ENCODE measurements at places on chromosomes 4 and X.

DNA sequence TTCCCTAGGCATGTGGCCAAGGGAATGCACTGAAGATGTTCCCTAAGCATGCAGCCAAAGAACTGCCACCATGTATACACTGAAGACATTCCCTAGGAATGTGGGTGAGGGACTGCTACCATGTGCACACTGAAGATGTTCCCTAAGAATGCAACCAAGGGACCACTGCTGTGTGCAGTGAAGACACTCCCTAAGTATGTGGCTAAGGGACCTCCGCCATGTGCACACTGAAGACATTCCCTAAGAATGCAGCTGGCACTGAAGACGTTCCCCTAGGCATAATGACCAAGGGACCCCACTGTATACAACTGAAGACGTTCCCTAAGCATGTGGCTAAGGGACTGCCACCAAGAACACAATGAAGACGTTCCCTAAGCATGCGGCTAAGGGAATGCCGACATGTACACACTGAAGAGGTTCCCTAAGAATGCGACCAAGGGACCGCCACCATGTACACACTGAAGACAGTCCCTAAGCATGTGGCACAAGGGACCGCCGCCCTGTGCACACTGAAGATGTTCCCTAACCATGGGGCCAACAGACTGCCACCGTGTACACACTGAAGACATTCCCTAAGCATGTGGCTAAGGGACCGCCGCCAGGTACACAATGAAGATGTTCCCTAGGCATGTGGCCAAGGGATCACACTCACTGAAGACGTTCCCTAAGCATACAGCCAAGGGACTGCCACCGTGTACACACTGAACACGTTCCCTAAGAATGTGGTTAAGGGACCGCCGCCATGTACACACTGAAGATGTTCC, 25.6 kb downstream of the DHRSX start:
- no peak for DNase-seq

GRCh38 chr4:21517126-21517859, 431.3 kb downstream of the KCNIP4 start:
- DNase-seq = no peak

DNA sequence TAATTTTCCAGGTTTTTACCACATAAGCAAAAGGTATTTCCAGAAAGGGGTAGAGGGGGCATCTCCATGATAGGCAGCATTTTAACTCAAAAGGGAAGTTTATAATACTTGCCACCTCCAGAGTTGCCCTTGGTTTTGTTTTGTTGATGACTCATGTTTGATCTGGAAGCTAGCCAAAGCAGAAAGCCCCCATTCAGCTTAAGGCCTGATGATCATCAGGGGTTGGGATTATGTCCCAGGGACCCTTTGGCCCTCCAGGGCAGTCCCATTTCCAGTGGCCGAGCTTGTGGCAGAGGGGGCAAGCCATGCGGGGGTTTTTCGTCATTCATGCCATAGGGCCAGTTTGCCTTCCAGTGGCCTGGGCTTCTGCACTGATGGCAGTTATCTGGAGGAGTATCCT, 143.0 kb upstream of the PLAC1 start:
- DNase-seq = no peak

- DNase-seq = no peak
Observed at GRCh38 chr4:65393078-65393477, 277.2 kb downstream of the EPHA5 start.

DNA sequence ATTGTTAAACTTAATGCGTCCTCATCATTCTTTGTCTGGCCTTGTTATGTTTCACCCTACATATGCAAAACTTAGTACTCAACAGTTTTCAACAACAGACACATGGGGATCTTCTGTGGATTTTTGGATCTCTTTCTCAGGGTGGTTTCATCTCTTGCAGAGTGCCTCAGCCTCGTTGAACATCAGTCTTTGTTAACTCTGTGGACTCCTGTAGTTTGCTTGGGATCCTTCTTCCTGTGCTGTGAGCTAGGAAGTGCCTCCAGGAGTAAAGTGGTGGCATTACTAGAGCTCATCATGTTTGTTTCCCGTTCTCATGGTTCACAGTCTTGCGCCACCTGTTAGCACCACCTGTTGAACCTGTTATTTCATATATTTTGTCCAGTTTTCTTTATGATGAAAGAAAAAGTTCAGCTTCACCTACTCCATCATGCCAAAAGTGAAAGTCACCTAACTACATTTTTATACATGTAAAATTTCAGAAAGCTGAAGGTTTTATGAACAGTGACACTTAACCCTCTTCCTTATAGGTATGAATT, 27.5 kb upstream of the NDUFC1 start:
- no peak for DNase-seq

GRCh38 chr4:7974425-7974824, 34.8 kb upstream of the AFAP1 start:
- no peak for DNase-seq

DNA sequence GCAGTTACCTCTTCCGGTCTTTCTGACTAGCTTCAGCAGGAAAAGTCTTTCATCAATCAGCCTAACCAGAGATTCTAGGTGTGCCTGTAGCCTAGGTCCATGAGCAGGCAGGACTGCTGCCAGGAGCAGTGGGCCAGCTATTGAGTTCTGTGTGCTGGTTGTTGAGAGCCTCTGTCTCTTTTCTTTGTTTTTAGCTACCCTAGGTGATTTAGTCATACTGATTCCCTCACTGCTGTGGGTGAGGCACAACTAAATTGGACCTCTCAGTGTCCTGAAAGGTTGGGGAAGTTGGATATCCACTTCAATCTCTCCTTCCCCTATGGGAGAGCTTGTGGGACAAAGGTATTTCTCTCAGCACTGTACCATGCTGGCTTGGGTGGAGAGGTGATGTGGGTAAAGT, 354.9 kb downstream of the GPAT3 start:
- no peak for DNase-seq

GRCh38 chr4:124530464-124531077, 182.0 kb downstream of the ANKRD50 start:
- DNase-seq = no peak

GRCh38 chr4:110869862-110870572, 247.1 kb upstream of the PITX2 start:
- DNase-seq = no peak

- no peak for DNase-seq
Observed at GRCh38 chr4:94934201-94934600, 176.4 kb downstream of the BMPR1B start.

DNA sequence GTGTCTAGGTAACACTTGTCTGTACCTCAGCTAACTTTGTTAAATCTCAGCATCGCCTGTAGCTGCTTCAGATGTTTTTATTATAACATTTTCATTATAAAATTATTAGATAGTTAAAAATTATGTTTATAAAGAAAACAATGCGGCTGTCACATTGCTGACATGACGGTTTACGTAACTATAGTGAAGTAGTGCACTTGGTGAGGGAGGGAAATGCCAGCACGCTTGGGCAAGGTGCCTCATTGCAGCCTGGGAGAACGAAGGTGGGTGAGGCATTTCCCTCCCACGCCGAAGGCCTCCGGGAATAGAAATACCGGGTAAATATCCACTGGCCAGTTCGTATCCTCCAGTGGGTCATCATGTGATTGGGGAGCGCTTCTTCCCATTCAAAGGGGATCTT, 15.9 kb downstream of the TMEM187 start:
- no peak for DNase-seq

DNA sequence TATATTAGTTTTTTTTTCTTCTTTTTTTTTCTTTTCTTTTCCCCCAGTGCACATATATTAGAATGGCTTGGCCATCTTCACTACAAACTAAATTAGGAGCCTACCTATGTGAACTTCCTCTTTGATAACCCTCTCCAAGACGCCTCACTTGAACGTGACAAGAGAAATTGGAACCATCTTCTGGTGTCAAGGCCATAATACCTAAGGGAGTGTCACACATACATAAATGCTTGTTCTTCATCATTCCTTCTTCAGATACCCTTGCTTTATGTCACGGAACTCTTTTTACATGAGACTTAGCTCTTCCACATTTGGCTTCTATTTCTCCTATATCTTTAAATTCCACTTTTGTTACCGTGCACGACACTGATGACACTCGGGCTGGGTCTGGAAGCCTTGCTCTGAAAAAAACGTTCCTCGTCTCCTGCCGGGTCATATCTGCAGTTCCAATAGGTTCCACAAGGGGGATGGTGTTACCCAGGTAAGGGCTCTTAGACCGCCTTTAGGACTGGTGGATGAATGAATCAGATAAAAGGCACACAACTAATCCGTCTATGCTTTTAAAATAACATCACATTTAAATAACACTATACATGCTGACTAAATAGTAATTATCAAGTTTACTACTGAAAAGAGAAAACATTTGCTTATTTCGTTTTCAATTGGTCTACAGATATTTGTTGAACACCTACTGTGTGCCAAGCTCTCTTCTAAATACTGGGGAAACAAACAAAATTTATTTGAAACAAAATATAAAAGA, 19.9 kb downstream of the DGAT2L6 start:
- no peak for DNase-seq

DNA sequence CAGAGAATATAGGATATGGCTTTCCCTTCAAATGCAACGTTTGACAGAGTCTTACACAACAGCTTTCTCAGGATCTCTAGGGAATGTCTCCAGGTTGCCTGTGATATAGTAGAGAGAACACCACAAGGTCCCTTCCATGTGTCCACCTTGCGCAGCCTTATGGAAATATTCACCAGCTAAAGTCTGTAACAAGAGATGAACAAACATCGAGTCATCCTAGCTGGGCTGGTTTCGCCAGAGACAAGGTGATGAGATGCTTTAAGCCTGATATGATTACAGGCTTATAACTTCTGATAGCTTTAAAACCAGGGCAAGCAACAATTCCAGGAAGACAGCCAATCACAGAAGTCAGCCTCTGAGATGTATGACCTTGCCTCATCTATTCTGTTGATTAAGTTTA, 83.8 kb downstream of the SEL1L3 start:
- no peak for DNase-seq

GRCh38 chr4:15719506-15719905, 16.6 kb downstream of the BST1 start:
- no peak for DNase-seq

DNA sequence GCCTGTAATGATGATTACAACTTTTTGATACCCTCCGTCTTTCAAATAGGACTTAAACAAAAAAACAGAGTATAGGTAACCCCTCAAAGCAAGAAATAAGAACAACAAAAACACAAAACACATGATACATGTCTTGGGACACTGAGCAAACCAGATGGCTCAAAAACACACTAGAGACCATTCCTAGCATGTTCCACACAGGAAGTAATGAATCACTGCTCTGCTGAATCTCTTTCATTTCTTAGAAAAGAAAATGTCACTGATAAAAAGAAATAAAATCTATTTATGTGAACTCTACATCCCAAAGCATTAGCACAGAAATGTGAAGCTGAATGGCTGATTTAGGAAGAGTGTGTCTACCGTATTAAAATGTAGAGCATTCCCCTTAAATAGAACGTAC, 134.5 kb upstream of the IL15 start:
- no peak for DNase-seq

DNA sequence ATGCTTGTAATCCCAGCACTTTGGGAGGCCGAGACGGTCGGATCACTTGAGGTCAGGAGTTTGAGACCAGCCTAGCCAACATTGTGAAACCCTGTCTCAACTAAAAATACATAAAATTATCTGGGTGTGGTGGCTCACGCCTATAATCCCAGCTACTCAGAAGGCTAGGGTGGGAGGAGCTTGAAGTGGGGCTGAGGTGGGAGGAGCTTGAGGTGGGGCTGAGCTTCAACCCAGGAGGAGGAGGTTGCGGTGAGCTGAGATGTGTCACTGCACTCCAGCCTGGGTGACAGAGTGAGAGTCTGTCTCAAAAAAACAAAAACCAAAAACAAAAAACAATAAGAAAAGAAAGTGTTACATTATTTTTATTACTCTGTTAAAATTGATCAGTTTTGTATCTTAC, 1164.4 kb upstream of the IGFBP7 start:
- DNase-seq = no peak

GRCh38 chr4:60934566-60935295, 265.4 kb upstream of the ADGRL3 start:
- no peak for DNase-seq

GRCh38 chrX:34053931-34054330, 78.2 kb downstream of the FAM47A start:
- DNase-seq = no peak

- no peak for DNase-seq
Observed at GRCh38 chr4:114378305-114378903, 220.2 kb upstream of the UGT8 start.

- no peak for DNase-seq
Observed at GRCh38 chr4:92969650-92970379, 666.0 kb downstream of the GRID2 start.

DNA sequence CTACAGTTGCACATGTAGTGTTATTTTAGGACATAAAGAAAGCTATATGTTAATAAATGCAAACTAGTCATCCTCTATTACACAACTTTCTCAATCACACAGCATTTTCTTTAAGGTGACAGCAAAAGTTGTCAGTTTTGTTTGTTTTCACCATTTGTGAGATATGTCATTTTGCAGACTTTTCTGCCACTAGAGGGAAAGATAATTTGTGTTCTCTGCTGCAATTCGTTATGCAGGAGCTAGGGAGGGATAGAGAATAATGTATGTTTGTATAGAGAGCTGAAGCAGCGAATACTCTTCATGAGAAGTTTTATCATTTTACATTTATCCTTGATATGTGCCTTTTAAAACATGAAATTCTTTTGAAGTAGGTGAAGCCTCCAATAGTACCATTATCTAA, 670.6 kb upstream of the ATOH1 start:
- no peak for DNase-seq

DNA sequence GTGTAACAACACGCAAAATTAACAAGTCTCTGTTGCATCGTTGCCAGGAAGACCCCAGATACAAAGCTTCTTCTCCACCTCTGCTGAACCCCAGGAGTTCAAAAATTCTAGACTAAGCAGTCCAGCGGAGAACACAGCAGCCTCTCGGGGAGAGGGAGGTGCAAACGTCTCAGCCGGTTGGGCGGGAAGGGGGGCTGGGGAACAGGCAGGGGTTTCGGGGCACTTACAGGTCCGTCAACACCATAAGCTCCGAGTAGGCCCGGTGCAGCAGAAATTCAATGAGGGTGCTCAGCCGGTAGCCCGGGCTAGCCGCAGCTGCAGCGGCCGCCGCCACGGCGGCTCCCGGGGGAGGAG, 394 bp downstream of the MED14 start:
- DNase-seq = no peak

DNA sequence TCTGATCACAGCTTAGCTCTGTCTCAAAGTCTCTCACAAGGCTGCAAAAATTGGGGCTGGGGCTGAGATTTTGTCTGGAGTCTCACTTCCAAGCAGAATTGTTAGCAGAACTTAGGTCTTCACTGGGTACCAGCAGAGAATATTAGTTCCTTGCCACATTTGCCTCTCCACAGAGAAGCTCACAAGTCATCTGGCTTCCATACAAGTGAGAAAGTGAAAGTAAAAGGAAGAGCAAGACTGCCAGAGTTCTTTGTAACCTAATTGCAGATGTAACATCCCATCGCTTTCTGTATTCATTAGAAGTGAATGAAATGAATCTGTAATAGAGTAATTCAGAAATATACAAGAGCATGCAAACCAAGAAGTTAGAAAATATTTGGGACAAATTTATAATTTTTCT, 624.1 kb upstream of the GNPDA2 start:
- peak; percentile 31 for DNase-seq

- no peak for DNase-seq
Observed at GRCh38 chr4:103853146-103853545, 133.4 kb upstream of the TACR3 start.

All from midbrain (tissue), 1 donor.